Activated T-cell treated with anti-CD3 and anti-CD28 coated beads, Interleukin-2, amount 50 U/mL, for 48 hours (primary cell): ENCODE measurements at places on chromosomes 11 and 22.

DNA sequence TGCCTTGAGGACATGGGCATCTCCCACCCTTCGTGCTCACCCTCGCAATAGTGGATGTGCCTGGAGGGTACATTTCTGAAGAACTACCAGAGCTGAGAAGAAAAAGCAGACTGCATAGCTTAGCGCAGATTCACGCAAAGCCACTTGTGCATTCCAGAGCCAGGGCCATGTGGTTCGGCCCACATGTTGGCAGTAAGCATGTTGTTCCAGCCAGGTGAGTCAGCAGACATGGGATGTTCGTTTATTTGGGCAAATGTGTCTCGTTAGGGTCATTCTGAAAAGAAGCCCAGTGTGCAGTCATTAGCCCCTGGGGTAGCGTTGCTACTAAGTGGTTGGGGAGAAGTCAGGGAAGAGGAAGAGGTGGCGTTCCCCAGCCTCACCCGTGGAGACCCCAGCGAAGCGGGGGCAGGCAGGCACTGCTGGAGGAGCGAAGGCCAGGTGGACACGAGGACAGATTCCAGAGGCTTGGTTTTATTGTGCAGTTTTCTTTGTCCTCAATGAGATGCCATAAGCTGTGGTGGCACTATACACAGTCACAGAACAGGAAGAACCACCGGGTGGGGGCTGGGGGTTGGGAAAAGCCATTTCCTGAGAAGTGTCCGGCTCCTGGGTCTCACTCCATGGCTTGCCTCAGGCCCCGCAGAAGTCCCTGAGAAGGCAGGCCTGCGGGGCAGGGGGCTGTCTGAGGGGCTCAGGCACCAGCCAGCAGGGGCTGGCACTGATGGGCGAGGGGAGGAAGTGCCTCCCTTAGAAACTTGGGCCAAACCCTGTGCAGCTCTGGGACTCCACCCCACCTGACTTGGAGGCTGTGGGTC, 5.0 kb downstream of the THY1 start:
- no peak for DNase-seq

- DNase-seq: no peak
Measured at GRCh38 chr11:1017269-1018005, 19.1 kb downstream of the MUC6 start.

GRCh38 chr11:119806064-119806915, 77.3 kb upstream of the NECTIN1 start:
- no peak for DNase-seq

- no peak for DNase-seq
Measured at GRCh38 chr22:40450616-40451015, 80.2 kb downstream of the SGSM3 start.

- no peak for DNase-seq
Measured at GRCh38 chr11:12240677-12241076, 130.3 kb downstream of the MICAL2 start.

DNA sequence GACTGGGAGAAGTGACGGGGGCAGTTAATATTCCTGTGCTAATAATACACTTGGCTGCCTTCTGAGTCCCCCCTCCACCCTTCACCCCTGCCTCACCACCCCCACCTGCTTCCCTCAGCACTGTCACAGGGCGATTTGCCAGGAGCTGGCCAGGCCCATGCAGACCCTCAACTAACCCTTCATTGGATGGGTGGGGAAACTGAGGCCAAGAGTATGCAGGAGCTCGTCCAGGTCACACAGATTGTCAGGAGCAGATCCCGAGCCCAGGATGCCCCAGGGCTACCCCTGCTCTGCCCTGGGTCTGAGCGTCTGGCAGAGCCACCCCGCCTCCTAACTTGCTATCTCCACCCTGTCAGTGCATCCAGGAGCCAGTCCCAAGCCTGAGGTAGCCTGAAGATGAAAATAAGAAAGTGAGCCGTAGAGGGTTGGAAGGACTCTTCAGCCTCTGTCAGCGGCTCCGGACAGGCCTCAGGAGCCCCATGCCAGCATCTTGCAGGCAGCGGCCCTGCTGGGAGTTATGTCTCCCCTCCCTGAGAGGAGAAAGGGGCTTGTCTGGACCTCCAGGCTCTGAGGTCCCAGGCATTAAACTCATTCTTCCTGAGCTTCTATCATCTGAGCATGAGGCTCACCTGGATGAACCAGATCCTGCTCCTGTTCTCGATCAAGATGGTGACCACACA, 6.2 kb downstream of the TPBGL start:
- DNase-seq: no peak

DNA sequence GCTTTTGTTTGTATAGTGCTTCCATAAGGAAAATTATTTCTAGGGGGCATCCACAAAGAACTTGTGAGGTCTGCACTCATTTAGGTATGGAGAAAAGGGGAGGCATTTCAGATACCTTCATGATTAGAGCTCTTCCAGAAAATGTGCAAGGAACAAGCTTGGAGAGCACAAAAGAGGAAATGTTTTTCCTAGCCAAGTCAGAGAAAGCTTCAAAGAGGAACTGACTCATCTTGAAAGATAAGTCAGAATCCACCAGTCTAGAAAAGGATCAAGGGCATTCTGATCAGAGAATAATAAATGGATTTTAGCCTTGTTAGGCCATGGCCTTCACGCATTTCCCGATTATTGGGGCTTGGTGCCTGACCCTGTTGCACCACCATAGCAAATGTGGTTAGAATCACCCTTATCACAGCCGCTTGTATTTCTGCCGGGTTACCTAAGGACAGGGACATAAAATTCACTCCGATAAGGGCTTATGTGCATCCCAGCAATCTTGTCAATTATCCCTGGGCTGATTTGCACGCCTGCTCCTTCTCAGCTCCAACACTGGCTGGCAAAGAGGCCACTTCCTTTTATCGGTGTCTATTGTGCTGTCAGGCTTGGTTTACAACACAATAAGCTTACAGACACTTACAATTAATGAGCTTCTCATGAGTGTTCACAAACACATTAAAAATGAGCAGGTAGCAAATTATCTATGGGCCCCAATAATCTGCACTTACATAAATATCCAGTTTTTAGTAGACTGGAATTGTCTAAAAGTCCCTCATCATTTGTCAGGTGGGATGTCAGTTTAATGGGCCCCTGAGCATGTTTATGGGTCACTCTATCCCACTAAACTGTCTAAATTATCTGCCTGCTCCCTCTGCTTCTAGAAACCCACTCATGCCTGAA, 613.5 kb downstream of the SOX6 start:
- DNase-seq: no peak

DNA sequence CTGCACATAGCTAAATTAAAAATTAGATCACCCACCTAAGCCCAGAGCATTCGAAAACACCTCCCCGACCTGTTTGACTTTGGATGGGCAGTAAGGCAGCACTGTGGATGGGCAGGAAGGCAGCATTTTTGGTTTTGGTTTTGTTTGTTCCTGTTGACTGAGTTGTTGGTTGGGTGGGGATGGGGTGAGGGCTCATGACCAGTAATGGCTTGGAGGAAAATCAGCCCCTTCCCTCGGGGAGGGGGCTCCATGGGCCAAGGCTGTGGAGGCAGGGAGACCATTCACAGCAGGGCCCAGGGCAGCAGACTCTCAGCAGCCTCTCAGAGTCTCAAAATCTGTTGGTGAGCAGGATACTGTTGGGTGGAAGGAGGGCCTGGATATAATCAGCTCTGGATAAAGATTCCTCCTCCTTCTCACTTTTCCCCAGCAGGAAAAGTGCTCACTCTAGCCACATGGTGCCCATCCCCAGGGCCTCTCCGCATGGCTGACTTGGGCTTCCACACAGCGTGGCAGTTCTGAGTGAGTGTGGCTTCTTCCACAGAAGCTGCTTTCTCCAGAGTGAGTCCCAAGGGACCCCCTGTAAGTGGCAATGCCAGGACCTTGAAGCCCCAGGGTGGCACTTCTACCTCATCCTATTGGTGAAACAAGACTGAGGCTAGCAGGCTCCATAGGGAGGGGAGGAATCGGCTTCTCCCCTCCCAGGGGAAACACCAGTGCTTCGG, 1491.2 kb downstream of the BRD1 start:
- no peak for DNase-seq

DNA sequence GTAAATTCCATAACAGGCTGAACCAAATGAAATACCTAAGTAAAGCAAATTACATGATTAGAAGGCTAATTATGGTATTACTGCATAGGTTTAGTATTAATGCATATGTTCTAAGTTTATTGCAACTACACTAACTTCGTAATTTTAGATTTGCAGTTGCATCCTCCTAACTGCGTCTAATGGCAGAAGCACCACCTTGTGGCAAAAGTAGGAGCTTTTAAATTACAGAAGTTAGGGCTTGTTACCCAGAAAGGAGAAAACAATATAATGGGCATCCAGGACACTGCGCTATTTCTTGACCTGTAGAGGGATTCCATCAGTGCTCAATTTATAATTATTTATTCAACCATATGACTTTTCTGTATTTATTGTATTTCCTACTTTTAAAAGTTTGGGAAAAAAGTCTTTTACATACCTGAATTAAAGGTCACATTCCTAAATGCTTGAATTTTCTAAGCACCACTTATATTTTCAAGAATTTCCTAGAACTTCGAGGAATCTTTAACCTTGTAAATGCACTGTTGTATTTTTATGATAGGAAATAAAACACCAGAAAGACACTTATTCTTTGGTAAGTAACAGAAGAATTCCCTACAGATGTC, 16.3 kb upstream of the GPR83 start:
- DNase-seq: no peak

- no peak for DNase-seq
Measured at GRCh38 chr22:36197065-36197440, 4.6 kb downstream of the APOL4 start.

DNA sequence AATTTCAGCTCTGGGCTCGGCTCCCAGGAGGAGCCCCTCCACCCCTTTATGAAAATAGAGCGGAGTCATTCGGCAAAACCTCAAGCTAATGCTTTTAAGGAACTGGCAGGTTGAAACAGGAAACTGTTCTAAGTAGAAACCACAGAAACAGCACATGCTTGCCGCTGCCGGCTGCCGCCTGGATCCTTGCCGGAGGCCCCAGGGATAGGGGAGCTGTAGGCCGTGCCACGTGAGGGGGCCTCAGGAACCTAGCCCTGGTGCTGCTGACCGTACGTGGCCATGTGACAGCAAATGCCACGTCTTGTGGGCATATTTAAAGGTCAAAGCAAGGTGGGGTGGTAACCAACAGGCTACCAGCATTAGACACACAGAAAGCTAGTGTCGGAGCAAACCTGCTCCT, 77.9 kb upstream of the TIMP3 start:
- peak; percentile 51 for DNase-seq

DNA sequence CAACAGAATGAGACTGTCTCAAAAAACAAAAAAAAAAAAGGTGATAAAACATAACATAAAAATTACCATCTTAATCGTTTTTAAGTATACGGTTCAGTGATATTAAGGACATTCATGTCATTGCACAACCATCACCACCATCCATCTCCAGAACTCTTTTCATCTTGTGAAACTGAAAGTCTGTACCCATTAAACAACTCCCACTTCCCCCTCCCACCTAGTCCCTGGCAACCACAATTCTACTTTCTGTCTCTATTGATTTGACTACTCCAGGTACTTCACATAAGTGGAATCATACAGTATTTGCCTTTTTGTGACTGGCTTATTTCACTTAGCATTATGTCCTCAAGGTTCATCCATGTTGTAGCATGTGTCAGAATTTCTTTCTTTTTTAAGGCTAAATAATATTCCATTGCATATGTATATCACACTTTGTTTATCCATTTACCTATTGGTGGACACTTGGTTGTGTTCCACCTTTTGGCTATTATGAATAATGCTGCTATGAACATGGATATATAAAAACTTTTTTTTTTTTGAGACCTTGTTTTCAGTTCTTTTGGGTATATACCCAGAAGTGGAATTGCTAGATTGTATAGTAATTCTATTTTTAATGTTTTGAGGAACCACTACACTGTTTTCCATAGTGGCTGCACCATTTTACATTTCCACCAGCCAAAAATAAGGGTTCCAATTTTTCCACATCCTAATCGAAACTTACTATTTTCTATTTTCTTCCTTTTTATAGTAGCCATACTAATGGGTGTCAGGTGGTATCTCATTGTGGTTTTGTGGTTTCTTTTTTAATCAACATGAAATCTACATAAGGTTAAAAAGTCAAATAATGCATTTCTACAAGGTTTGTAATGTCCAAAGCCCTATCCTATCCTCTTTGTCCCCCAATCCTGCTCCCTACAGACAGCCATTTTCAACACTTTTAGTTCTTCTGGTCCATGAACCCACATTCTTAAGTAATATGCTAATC, 23.4 kb upstream of the PIK3C2A start:
- DNase-seq: peak; percentile 62

DNA sequence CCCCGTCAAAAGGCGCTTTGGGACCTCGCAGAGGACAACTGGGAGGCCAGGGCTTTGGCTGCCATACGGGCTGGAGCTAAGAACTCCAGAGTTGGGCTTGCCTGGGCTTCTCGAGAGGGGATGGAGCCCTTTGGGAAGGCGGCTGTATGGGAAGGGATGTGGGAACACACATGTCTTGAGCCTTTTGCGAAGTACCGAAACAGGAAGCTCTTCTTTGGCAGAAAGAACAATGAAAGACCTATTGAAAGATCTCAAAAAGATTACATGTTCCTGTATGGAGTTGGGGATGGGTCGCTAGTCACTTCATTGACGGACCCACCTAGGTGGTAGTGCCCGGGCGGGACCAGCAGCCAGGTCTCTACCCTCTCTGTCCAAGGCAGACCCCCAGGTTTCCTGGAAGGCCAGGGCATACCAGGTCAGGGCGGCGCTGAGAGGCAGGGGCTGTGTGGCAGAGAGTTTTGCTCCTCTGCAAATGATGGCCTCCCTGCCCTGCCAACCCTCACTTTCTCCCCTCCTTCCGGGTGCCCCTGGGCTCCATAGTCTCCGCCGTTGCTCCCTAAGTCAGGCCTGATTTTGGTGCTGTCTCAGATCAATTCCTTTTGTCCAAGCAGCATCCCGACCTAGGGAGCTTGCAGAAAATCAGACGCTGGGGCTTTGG, 1.0 kb downstream of the ST14 start:
- no peak for DNase-seq

GRCh38 chr11:38517991-38518390, 1920.0 kb upstream of the RAG2 start:
- no peak for DNase-seq

DNA sequence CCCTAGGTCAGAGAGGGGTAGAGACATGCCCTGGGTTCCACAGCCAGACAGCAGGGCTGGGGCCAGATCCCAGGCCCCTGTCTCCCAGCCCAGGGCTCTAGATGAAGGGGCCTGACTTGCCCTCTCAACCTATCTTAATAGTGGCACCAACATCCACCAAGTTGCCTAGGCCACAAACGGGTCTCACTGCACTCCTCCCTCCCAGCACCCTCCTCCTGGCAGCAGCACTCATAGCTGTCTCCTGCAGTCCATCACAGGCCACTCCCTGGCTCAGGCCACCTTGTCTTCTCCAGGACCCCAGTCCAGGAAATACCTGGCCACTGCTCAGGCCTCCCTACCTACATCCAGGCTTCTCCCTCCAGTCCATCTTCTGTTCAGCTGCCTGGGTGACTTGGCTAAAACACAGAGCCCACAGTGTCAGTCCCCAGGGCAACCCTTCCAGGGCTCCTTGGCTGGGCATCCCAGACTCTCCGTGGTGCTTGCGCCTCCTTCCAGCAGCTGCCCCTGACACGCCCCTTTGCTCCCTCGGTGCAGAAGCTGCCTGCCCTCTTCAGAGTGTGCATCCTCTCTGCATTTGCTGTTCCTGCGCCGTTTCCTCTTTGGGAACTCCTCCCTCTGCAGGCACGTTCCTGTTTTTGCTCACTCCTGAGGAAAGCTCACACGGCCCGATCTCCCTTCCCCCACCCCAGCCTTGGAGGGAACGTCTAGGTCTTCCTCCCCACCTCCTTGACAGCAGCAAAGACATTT, 40.5 kb downstream of the LRRC32 start:
- DNase-seq: peak; percentile 31

GRCh38 chr22:29702931-29703501, 16.8 kb upstream of the CABP7 start:
- no peak for DNase-seq
